ENCODE measurements at places on chromosomes 13 and 19.

- DNase-seq, result no peak
Observed at GRCh38 chr13:54486421-54487166, 1458.0 kb downstream of the OLFM4 start.

DNA sequence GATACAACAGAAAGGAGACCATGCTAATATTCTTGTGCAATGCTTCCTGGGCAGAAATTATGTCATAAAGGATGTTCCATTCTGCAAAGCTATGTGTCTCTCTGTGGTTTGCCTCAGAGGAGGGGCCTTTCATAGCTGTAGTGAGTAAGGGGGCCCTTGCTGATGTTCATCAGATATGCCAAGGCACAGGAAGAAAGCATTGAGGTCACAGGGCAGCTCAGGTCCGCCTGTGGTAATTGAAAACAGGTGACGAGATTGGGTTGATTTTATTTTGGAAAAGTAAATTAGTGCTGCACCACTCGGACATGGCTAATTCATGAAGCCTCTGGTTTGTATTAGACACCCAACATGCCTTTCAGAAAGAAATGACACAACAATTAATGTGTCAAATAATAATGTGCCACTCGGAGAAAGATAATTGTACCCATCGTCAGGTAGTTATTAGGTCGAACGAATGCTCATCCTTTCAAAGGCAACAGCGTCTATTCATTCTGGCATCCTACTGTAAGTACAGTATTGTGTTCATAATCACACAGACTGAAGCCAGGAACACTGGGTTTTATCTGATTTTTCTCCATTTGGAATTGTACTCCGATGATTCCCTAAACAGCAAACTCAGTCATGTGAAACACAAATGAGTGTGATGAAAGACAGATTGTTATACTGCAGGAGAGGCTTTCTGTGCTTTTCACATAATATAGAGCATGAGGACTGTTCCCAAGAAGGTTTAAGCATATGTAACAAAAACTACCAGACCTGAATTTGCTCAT, 421.6 kb upstream of the KLF12 start:
- DNase-seq, result no peak

- DNase-seq, result no peak
Observed at GRCh38 chr13:74103970-74104555, 30.1 kb downstream of the KLF12 start.

DNA sequence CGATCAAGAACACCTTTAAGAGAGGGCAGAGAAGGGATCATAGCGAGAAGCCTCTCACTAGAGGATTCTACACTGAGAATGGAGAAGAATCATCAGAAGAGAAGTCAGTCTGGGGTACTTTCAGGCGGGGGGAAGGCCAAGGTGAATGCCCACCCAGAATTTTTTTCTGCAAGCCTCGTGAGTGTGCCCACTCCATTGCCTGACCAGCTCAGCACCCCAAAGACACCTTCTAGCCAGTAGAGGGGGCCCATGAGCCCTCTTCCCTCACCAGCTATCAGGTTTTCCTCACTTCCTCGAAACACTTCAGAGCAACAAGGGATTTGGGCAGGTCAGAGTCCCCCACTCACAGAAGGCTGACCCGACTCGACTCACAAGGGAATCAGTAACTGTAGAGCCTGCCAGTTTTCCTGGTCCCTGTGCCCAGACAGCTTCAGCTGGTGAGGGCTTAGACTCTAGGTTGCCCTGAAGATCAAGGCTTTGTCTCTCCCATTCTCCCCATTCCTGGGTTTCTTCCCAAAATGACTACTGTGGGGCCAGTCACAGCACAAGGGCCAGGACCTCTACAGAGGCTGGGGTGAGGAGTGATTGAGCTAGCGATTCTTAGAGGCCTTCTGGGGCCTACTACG, 18.4 kb downstream of the NLRP13 start:
- no peak for DNase-seq

DNA sequence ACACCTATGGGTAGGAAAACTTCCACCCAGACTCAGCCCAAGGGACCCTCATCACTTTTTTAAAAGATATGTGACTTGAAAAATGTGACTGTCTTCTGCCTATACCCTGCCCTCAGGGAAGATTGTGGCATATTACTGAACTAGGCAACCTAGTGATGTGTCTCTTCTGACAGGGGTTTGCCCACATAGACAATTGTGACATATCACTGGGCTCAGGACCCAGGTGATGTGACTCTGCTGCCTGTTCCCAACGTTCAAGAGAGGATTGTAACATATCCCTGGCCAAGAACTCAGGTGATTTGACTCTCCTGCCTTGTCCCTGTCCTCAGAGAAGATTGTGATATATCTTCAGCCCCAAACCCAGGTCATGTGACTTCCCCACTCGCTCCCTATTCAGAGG, 86.3 kb upstream of the ZNF43 start:
- DNase-seq, result no peak

GRCh38 chr13:23703246-23703860, 133.1 kb downstream of the TNFRSF19 start:
- DNase-seq, result no peak

DNA sequence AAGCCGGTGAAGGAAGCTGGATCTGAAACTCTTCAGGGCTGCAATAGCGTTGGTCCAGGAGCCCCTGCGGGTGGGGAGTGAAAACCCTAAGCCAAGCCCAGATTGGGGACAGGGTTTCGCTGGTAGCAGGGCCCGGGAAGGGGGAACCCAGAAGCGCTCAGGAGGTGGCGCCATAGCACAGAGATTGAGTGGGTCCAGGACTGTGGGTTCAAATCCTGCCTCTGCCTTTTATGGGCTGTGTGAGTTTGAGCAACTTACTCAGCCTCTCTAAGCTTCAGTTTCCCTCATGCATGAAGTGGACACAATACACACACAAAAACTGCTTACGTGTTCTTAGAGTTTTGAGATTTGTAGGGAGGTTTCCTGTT, 8.3 kb upstream of the SYCN start:
- DNase-seq, result no peak

DNA sequence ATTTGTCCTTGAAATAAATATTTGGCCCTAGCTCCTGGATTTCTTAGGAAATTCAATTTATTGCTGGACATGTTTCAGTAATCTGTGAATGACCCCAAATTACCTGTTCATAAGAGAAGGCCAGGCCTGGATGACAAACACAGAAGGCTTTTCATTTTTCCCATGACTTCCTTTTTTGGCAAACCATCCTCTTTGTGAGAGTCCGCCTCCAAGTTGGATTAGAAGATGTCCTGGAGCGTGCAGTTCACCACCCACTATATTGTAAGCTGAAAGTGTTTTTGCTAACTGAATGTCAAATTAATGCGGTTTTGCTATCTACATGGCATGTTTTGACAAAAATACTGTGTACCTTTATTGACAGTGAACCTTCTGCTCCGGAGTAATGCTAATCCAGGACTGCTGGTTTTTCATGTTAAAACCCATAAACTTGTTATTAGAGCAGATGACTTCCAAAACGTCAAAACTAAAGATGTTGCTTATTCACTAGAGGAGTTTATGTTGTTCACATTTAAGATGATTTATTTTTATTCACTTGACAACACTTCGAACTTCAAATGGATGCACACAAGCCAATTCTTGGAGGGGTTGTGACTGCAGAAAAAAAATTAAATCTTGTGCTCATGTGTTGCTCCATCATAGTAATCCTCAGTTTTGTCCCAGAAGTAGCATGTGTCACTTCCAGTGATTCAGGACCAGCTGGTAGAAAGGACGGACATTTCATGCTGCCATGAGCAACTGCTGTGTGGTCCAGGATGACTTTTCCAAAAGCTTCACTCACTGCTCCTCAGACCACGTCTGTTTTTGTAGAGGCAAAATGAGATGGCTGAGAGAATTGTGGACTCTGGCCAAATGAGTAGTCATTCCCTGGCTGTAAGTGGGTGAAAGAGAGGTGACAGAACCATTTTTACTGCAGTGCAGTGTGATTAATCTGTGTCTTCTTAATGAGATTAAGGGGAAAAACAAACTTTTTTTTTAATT, 71.0 kb downstream of the ITGBL1 start:
- no peak for DNase-seq

GRCh38 chr19:23033721-23034120, 30.7 kb upstream of the ZNF728 start:
- DNase-seq, result no peak

DNA sequence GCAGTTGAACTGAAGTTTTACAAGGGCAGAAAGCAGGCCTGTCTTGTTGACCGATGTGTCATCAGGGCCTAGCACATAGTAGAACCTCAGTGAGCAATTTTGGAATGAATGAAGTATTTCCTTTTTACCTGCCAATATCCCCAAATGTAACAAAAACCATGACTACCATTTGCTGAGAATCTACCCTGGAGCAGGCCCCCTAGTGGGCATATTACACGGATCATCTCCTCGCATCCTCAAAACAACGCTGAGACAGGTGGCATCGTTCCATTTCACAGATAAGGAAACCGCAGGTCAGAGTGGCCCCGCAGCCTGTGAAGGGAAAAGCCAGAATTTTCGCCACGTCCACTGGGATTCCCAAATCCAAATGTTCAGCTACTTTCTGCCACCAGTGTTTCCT, 77.9 kb downstream of the CACNA1A start:
- DNase-seq, result no peak

DNA sequence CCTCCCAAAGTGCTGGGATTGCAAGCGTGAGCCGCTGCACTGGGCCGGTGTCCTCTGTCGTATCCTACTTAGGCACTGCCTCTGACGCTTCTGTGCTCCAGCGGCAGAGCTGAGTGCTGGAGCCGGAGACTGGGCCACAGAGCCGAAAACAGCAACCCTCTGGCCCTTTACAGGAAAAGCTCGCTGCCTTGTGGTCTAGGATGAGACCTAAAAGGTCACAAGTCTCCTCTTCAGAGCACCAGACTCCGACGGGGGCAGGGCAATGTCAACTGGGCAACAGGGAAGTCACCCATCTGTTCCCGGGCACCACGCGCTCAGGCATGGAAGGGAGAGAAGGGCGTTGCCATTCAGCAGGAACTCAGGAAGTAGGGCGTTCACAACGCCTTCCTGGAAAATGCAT, 91.7 kb downstream of the GADD45B start:
- no peak for DNase-seq

- DNase-seq, result no peak
Observed at GRCh38 chr19:48638831-48639381, 1.7 kb upstream of the DBP start.

DNA sequence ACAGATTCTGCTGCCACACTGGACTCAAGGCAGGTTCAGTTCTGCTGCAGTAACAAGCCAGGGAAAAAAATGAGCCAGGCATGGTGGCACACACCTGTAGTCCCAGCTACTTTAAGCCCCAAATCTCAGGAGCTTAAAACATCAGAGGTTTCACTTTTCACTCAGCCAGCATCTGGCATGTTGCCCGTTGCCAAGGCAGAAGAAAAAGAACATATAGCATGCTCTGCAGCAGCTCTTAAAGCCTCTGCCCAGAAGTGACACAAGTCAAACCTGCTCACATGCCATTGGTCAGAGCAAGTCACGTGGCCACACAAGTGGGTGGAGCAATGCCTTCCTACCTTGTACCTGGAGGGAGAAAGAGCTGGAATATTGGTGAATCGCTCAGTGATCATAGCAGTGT, 14.7 kb upstream of the ADGRE5 start:
- DNase-seq, result no peak

GRCh38 chr19:5070930-5071329, 102.0 kb downstream of the KDM4B start:
- DNase-seq, result no peak

DNA sequence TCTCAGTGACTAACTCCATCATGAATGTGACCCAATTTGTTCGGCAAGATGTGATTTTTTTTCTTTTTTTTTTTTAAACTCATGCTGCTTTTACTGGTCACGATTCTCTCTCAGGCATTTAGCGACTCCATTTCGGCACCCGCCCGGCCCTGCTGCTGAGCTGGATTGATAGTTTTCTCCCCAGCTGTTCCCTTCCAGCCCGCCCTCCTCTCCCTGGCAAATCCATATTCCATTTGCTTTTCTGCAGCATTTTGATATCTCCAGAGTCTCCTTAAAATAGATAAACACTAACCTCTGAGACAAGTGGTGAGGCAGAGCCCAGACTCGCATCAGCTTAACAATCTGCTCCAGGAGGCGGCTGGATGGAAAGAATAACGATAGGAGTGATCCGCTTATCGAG, 55.5 kb upstream of the KATNAL1 start:
- no peak for DNase-seq

- no peak for DNase-seq
Observed at GRCh38 chr13:32917504-32917903, 98.7 kb upstream of the KL start.

- DNase-seq, result no peak
Observed at GRCh38 chr13:109812382-109812781, 26.0 kb upstream of the IRS2 start.

- DNase-seq, result no peak
Observed at GRCh38 chr13:106172176-106172905, 363.1 kb downstream of the EFNB2 start.

- DNase-seq, result peak; percentile 96
Observed at GRCh38 chr19:42396381-42397262, 6.5 kb upstream of the CNFN start.

DNA sequence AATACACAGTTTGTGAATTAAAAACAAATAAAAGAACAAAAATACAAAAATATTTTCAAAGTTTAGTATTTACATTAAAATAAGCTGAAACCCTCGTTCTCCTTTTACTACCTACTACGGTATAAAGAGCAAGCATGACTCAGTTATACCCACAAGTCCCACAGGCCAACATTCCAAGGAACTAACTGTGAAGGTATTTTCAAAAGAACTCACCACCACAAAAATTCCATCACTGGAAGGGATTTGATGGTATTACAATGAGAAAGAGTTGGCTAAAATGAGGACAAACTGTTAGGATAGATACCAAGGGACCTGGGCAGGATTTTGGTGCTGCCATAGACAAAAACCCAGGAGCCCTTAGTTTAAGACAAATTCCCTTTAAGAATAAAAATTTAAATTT, 122.7 kb downstream of the TBC1D4 start:
- no peak for DNase-seq

DNA sequence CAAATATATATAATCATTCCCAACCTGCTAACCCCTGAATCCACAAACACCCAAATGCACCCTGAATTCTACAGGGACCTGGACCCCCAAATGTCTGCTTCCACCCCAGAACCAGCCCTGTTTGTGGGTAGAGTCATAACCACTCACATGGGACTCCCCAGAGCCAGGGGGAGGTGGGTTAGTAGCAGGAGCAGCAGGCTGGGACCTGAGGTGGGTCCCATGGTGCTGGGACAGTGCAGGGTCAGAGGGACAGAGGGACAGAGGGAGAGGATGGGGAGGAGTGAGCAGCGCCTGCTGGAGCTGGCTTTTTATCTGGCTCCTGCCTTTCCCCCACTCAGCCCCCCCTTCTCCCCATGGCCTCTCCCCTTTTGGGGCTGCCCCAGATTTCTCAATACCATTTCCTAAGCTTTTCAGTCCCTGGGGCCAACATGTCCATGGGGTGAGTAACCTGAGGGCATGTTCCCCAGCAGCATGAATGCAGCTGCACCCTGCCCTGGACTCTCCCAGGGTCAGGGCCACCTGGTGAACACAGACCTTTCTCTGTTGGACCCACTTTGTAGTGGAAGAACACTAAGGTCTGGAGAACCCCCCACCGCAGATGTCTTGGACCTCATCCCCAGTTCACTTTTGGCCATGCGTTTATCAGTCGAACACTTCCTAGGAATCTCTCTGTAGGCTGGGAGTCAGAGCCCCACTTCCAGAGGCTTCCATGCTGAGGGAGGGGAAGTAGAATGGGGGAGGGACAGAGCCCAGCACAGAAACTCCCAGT, at the start of gene C3:
Gene C3 (minus strand): TSS at position 282 of the 769 bp plus-strand sequence. CDS start 61 bp downstream, at position 221.
- no peak for DNase-seq

GRCh38 chr19:58551123-58551497, 3.8 kb downstream of the CHMP2A start:
- DNase-seq, result no peak

- no peak for DNase-seq
Observed at GRCh38 chr19:3644351-3645066, 17.9 kb upstream of the CACTIN start.

- DNase-seq, result no peak
Observed at GRCh38 chr19:32363632-32364031, 18.2 kb downstream of the ZNF507 start.

All from pulmonary artery endothelial cell (primary cell).